D721Med (cell line): ENCODE measurements at places on chromosomes 5 and 9.
A peak's percentile ranks its signal among the peaks of the same experiment; 100 is the strongest.

DNA sequence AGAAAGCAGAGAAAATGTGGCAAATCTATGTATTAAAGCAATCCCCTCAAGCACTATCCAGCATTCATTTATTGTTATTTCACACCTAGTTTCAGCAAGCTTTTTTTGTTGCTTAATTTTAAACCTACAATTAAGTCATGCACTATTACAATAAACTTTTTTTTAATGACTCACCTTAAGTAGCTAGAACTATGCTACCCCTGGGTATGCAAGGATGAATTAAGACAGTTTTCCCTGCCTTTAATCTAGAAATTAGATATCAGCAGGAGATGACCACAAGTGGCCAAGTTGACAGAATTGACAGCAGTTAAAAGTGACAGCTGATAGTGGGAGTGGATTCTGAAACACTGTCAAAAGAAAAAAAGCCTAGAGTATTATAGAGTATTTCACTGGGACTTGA is 20.0 kb downstream of the ITGA1 start:
- no peak for DNase-seq

DNA sequence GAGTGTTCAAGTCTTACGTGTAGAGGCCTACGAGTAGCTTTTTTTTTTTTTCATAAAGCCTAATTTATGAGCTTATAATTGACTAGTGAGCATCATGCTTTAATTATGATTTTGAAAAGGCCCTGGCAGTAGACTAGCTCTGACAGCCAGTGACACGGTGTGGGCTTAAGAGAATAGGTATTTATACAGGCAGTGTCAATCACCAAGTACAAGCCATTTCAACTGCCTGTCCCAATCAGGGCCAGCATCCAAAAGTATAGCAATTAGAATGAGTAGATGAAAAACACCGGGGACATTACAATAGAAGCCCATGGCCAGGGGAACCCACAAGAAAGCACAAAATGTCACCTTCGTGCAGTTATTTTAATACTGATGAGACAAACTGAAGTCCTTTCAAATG is 552.8 kb downstream of the CAAP1 start:
- DNase-seq = no peak

DNA sequence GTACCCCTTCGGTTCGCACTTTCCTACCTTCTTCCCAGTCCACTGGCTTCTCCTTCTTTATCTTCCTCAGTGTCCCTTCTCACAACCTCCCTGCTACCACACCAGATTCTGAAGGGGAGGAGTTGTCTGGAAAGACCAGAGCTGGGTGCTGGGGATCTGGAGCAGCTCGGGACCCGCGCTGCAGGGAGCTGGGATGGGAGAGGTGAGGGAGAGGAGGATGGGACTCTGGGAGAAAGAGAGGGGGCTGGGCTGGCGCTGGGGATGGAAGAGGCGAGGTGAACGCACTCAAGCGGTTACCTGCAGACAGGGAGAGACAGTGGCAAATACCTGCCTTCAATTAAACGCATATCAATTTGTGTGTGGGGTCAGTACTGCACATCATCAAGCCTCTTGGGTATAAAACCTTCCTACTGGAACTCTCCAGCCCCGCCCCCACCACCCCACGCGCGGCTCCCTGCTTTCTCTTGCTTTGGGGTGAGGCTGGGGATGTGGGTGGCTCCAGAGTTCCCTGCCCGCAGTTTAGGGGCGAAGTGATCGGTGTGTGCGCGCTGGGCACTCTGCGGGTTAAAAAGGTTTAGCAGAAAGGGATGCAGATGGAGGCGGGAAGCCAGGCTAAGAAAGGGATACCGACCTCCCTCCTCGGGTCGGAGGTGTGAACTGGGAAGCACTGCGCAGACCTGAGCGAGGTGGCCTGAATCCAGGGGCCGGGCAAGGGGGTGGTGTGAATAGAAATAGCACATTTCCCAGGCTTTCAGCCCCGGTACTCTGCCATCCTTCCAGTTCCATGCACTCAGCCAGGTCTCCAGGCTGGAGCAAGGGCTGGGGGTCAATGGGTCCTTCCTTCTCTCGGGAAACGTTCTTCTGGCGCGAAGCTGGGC is 977 bp upstream of the PAM start:
- no peak for DNase-seq

DNA sequence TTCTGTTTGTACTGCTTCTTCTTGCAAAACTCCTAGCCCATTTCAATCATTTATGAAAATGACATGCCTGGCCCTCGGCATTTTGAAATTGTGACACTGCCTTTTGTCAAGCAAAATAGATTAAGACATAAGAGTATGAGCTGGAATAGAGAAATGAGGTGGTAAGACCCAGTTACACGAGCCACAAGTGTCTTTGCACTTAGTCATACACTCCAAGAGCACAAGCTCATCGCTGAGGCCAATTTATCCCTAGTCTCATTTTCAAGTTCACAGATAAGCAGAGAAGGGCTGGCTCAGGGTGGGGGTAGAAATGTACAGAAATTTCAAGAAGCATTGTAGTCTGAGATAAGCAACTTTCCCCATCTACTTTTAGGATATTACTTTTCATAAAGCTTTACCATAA is 40.6 kb upstream of the MAP1B start:
- DNase-seq = no peak

GRCh38 chr9:121321016-121321503 is 49.0 kb downstream of the STOM start:
- DNase-seq = no peak

DNA sequence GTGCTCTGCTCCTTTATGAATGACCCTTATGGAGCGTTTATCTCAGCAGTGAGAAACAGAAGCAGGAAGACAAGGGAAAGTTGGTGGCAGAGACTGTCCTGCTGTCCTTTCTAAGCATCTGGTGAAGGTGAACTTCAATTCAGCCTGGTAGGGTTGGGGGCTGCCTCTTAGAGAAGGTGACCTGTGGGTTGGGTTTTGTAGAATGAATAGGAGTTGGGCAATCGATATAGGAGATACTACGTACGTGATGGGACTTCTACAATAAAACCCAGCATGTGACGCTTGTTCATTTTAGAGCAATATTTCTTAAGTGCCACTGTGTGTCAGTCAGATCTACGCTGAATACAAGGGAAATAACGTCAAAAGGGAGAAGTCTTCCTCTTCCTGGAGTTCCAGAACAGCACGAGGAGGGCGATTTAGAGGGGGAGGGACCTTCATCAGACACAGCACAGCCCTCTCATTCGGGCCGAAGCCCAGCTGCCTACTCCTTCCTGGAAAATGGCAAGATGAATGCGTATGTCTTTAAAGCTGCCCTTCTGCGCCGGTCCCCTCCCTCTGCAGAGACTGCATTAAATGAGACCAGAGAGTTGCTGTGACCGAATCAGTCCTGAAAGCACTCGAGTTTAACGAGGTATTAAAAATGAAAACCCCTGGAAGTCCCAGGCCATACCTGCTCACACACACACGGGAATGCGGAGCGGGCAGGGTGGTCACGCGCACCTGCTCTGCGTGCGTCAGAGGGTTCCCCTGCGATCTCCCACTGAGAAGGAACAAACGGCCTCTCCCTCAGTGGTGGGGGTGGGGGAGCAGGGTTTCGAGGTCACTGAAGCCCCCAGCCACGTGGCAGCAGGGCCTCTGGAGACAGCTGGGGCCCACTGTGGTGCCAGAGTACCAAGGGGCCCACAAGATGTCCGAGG is 85.3 kb upstream of the SARDH start:
- no peak for DNase-seq

GRCh38 chr9:89309608-89310474 is 1.2 kb upstream of the CKS2 start:
- no peak for DNase-seq

- no peak for DNase-seq
These were observed 279.3 kb upstream of the ANKRD55 start for GRCh38 chr5:56512313-56512996.

- DNase-seq = no peak
These were observed 49.1 kb upstream of the CDH6 start for GRCh38 chr5:31144364-31144763.

DNA sequence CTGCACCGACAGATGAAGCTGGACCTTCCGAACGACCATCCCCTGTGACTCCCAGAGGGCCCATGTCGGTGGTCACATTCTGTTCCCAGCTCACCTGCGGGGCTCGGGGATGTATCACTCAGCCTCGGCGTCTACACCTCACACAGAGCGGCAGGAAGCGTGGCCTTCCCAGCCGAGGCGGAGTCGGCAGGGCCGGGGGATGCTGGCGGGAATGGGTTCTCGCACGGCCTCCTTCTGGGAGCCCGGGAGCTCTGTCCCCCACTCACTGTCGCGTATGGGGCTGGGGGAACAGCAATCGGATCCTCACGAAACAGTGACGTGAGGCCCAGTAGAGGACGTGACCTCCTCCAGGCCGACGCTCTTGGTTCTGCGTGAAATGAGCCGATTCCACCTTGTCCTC is 20.4 kb downstream of the NACC2 start:
- no peak for DNase-seq

DNA sequence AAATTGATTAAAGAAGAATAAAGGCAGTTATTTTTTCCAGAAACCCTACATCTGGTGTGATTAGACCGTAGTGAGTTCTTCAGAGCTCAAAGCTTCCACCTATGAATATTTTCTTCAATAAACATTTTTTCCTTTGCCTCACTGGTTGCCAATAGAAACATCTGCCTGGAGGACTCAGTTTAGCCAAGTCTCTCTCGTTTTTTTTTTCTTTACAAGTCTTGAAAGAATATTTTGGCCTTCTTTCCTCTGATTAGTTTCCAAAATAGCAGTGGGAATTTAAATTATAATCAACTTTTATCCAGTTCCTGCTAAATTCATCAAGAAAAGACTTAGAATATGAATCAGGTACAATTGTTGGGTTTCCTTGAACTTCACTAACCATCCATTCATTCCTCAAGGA is 897.5 kb downstream of the TLE1 start:
- DNase-seq = no peak

GRCh38 chr5:104018299-104018698 is 455.7 kb upstream of the NUDT12 start:
- DNase-seq = no peak

GRCh38 chr9:106634641-106635040 is 228.3 kb upstream of the ZNF462 start:
- no peak for DNase-seq

DNA sequence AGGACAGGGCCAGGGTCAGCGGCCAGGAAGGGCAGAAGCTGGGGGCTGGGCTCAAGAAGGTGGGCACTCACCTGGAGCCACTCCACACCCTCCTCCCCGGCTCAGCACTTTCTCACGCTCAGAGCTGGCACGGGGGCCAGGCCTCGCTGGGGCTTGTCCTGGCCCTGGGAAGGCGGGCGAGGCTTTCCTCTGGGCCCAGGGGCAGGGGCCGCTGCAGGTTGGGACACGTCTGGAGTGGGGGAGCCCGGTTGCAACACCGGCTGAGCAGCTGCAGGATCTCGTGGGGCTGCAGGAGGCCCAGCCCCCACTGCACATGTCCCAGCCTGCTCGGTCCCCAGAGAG is 38.9 kb upstream of the EGFL7 start:
- no peak for DNase-seq

GRCh38 chr9:108515856-108516255 is 339.9 kb downstream of the ACTL7B start:
- no peak for DNase-seq

GRCh38 chr5:179333796-179334761 is 11.2 kb downstream of the ADAMTS2 start:
- DNase-seq = peak; percentile 56

GRCh38 chr9:81798606-81799005 is 109.3 kb upstream of the TLE1 start:
- DNase-seq = no peak

DNA sequence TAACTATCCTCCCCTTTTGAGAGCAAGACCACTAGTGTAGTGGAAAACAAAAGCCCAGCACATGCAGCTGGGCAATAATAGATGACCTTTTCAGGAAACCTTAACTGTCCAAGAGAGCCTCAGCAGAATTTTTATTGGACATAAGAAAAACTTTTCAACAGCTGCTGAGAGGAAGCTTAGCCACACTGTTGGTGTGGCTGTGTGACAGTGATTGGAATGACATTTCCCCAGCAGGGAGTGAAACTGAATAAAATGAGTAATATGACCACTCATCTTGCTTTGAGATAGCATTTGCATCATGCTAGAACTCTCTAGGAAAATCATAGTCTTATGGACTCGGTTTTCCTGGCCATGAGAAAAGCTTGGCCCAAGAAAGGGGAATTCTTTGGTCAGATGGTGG is 687.8 kb downstream of the SLCO4C1 start:
- no peak for DNase-seq

- no peak for DNase-seq
These were observed 11.4 kb upstream of the PTGDS start for GRCh38 chr9:136965771-136966484.

DNA sequence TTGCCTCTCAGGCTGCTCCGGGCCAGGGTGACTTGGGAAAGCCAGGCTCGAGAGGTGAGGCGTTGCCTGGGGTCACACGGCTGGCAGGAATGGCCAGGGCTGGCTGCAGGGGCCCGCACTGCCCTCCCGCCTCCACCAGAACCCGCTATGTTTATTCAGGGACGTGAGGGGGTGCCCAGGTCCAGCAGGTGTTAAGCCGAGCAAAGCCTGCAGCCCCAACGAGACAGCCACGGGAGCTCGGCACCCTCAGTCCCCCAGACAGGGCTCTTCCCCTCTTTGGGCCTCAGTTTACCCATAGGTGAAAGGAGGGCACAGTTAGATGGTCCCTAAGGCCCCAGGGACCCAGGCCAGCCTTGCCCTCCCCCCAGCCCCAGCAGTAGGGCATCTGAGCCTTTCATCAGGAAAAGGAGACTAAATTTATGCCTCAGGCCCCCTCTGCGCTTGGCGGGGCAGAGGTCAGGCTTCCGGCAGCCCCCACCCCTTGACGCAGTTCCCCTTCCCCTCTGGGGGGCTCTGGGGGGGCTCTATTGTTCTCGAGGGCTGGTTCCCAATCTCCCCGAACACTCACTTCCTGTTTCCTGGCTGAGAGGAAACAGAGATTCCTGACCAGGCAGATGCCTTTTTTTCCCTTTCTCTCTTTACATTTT is 7.1 kb upstream of the EGFL7 start:
- DNase-seq = no peak

GRCh38 chr5:55852503-55852902 is 1.3 kb downstream of the IL31RA start:
- DNase-seq = no peak

- DNase-seq = no peak
These were observed 473.0 kb downstream of the PLK2 start for GRCh38 chr5:57986761-57987341.

GRCh38 chr9:111542497-111543254 is 17.7 kb downstream of the ZNF483 start:
- no peak for DNase-seq

DNA sequence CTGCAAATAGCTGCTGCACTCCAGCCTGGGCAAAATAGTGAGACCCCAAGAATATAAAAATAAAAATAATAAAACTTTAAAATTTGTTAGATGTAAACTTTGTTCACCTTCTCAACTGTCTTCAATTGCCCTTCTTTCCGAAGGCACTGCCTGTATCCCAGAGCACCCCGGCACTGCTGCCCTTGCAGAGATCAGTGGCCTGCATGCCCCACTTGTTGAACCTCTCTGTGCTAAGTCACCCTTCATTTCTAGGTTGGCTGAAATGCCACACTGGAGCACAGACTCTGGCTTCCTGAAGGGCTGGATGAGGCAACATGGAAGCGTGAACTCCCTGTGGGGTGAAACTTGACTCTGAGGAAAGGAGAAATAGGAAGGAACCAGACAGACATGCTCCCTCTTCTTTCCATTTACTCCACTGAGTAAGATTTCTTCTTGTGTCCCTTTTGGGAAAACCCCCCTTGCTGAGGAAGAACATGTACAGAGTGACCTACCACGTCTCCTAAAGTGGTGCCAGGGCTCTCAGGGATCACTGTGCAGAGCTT is 8.4 kb upstream of the JMY start:
- DNase-seq = no peak

- DNase-seq = no peak
These were observed 45.9 kb upstream of the CEMIP2 start for GRCh38 chr9:71814226-71814625.
